ENCODE measurements at places on chromosomes 5 and 9.

DNA sequence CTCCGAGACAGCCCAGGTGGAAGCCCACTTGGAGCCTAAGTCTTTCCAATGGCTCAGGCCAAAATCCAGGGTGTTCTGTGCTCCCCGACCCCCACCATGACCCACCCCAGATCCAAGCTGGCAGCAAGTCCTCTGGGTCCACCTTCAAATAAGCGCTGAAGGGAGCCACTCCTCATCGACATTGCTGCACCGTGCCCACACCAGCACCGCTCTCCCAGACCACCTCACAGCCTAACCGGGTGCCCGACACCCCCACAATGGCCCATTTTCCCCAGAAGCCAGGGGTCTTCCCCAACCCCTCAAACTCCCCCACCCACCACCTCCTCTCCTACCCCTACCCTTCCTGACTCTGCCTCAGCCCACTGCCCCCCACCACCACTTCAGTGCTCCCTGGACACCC is 50.5 kb downstream of the SEMA4D start:
- no peak for DNase-seq

DNA sequence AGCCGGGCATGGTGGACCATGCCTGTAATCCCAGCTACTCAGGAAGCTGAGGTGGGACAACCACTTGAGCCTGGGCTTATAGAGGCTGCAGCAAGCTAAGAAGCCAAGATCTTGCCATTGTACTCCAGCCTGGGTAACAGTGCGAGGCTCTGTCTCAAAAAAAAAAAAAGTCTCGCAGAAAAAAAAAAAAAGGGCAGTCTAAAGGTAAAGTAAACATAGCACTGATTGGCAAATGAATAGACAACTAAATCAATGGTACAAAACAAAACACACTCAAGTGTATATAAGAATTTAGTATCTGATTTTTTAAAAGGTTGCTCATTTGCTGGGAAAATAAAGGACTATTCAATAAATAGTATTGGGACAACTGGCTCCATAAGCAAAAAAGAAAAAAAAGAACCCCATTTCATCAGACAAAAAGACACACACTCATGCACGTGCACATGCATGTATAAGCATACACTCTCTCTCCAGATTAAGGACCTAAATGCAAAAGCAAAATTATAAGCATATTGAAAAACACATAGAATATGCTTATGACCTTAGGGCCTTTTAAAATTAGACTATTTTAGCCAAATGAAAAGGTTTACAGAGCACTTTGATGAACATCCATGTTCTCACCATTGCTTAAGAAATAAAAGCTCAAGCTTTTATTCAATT is 5.7 kb downstream of the IL6ST start:
- no peak for DNase-seq

GRCh38 chr5:103886826-103887225 is 324.2 kb upstream of the NUDT12 start:
- DNase-seq = no peak

GRCh38 chr5:174777583-174777982 is 53.2 kb downstream of the MSX2 start:
- DNase-seq = no peak

- no peak for DNase-seq
These were observed 38.7 kb downstream of the VCAN start for GRCh38 chr5:83510260-83510659.

DNA sequence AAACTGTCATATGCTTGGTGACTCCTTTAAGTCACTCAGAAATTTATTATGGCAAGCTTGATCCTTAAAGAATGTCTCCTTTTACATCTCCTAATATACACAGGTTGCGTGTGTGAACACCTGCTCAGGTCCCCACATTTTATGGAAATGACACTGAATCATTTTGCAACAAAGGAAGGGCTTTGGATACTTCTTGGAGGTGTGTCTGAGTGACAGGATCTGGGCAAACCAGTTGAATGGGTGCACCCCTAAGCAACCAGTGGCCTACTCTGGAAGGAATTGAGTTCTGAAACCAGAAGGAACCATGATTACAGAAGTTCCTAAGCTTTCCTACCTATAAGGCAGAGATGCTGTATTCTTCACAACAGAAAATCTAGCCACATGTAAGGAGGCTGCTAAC is 483.9 kb upstream of the KLF4 start:
- DNase-seq = no peak

DNA sequence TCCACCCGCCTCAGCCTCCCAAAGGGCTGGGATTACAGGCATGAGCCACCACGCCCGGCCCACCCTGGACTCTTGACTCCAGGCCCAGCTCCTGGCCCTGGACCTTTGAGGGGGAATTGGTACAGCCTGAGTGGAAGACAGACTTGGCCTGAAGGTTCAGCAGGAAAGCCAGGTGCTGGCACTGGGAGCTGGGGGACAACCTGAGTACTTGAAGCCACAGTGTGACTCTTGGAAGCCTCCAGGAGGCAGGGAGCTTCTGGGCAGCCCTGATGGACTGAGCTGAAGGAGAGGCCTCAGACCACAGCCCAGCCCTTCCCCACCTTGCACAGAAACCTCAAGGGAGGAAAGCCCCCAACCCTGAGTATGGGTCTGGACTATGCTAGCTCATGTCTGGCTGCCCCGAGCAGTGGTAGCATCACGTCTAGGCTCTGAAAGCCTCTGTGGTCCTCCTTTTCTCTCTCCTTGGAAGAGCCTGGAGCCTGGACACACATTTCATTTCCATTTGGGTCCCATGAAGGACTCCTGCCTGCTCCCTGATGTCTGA is 54.1 kb downstream of the RASGEF1C start:
- no peak for DNase-seq

GRCh38 chr9:18610956-18611355 is 137.0 kb downstream of the ADAMTSL1 start:
- no peak for DNase-seq

- DNase-seq = no peak
These were observed 22.5 kb upstream of the JAKMIP2 start for GRCh38 chr5:147805030-147805454.

GRCh38 chr5:150333400-150333799 is 24.1 kb upstream of the TCOF1 start:
- DNase-seq = no peak

GRCh38 chr5:61701877-61702602 is 370.0 kb downstream of the ZSWIM6 start:
- DNase-seq = no peak

DNA sequence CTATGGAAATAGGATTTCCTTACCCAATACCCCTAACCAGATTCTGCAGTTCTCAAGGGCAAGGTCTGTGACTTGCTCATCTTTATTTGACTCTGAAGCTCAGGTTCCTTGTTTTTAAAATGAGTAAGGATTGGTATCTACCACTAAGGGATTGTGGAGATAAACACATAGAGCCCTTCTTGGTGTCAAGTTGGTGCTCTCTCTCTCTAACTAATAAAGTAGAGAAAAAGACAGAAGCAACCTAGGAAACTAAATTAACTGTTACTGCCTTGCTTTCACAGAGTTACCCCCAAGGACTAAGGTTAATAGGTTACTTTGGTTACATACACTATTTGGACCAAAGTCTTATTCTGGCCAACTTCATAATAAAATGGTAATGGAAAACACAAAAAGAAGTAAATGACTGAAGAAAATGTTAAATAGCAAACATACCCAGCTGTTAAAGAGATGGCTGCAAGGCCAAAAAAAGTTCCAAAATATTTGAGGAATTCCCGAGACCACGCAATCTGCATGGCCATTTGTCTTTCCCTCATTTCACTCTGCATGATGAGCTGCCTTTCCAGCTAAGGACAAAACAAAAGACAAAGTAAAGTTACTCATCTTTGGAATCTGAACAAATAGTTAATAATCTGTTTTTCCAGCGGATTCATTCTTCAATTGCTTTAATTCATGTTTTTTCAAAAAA is 21.8 kb upstream of the RLN1 start:
- no peak for DNase-seq

GRCh38 chr9:113930390-113930783 is 54.3 kb downstream of the ZNF618 start:
- DNase-seq = no peak

- DNase-seq = no peak
These were observed 72.5 kb downstream of the LHX2 start for GRCh38 chr9:124084087-124084486.

DNA sequence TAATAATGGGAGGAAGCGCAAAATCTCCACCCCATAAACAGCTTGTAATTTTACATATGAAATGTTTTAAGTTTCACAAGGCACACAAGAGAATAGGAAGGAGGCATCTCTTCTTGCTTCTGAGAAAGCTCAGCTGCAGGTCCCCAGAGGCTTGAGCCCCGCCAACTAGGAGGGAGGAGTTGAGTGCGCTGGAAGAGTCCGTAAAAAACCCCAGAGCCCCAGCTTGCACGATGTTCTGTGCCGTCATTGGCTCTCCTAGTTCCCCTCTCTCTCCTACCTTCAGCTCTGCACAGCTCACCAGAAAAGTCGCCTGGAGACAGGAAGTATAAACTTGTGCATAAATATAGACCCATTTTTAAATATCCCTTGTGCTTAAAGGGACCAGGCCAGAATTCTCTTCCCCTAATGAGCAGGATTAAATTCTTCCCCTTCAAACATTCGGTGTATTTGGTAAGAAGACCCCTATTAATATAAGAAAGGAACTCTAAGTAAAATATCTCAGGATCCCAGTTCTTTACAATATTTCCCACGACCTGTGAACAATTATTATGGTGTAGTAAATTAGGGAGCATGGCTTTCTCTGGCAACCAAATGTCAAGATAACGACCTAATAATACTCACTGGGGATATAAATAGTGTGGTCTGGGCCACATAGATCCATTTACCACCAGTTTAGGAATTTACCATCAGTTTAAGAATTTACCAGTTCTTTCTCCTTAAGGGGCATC is 13.7 kb downstream of the GLRX start:
- DNase-seq = peak; percentile 61

DNA sequence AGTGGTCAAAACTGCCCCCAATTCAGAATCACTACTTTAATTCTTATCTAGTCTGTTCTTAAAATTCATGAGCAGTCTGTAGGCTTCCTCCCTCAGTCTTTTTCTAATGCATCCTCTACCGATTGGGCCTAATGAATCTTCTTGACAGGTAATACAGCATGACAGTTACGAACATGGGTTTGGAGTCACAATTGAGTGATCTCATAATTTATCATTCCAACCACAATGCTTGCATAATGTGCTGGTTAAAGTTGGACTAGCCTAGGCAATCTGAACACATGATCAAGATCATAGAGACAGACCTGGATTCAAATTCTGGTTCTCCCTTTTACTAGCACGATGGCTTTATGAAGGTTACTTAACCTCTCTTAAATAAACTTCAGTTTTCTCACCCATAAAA is 33.1 kb upstream of the SETD9 start:
- no peak for DNase-seq

DNA sequence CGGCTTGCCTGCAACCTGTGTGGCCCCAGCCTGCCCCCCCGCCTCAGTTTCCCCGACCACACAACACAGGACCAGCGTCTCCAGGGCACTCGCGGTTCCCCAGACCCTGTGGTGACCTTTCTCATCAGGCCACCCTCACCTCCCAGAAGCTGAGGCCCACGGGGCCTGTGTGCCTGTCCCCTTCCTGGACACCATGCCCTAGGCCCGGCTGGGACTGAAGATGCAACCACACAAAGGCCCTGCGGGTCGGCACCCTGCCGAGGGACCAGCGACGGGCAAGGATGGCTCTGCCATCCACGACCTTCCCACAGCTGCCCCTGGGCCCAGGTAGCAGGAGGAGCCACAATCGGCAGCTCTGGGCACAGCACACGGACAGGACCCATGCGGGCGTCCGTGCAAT is 34.8 kb downstream of the SLC12A7 start:
- DNase-seq = no peak

DNA sequence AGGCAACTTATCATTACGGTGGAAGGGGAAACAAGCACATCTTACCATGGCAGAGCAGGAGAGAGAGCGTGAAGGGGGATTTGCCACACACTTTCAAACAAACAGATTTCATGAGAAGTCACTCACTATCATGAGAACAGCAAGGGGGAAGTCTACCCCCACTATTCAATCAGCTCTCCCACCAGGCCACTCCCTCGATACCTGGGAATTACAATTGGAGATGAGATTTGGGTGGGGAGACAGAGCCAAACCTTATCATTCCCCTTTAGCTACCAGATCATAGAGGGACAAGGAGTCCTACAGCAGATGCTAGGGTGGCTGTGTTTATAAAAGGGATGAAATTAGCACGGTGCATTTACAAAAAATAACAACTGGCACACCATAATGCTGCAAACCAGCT is 2149.4 kb upstream of the ACO1 start:
- DNase-seq = no peak

- DNase-seq = no peak
These were observed 34.9 kb upstream of the N4BP3 start for GRCh38 chr5:178078197-178079010.

DNA sequence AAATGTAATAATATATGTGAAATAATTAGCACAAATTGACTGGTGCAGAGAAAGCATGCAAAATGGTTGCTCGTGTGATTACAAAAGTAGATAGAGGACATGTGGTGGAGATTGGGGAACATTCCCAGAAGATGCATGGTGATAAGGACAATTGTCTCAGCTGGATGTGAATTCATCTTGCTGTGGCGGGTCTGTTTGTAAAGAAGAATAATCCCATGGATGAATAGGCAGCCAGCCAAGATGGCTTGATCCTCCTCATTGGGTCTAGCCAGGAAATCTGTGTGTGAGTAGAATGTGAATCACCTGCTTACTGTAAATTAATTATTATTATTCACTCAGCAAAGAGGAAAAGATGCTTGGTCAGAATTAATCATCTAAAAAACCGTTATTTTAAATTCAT is 12.6 kb upstream of the DPYSL3 start:
- DNase-seq = no peak

DNA sequence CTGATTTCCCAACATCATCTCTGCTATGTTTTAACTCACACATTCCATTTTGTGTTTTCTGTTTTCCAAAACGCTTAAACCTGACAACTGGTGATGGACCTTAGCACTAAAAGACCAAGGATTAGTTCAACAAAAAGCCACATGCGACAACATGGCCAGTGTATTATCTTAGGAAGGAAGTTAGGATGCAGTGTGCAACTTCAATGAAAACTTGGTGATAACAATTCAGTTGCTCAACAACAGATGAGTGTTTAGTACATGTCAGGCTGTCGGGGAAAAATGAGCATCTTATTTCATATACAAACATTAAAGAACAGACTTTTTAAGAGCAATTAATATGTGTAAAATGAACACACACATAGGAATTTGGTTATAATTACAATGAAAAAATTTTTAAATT is 780.0 kb downstream of the SEMA5A start:
- no peak for DNase-seq

DNA sequence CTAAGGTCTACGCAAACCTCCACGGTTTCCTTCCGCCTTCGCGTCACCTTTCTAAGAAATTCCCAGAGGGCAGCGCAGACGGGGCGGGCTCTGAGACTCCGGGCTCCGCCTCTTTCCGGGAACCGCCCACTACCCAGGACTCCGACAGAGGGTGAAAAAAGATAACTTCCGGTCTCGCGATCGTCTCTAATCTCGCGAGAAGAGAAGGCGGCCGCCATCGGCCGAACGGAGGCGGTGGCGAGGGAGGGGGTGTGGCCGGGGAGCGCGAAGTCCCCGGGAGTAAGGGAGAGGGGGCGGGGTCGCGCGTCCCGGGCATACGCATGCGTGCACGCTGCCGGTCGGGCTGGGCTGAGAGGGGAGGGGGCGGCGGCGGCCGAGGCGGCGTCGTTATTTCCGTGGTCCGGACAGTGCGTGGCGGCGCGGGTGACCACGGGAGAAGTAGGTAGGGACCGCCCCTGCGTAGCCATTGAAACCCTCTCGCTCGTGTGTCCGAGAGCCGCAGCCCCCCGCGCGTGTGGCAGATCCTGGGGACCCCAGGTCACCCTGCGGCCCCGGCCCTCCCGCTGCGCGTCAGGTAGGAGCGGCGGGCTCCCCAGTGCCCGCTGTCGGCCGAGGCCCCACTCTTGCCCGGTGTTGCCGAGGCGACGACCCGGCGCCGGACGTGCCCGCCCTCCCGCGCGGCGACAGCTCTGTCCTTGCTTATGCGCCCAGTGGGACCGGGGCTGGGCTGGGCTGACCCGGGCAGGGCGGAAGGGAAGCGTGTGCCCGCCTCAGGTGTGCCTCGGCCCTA is at the start of gene NAA35:
TSS of gene NAA35 (plus strand) at position 315 of the 790 bp plus-strand sequence. CDS start 1,014 bp downstream, outside the sequence.
- peak; percentile 97 for DNase-seq

All from stimulated activated CD4-positive, alpha-beta T cell treated with anti-CD3 and anti-CD28 coated beads, Interleukin-15, amount 100 ng/mL, for 48 hours (primary cell).